ENCODE measurements at places on chromosomes 12 and 14.

GRCh38 chr12:56520048-56520447 is 1.6 kb upstream of the RBMS2 start:
- DNase-seq = no peak

- no peak for DNase-seq
Observed at GRCh38 chr14:79693935-79694334, 517.4 kb downstream of the DIO2 start.

DNA sequence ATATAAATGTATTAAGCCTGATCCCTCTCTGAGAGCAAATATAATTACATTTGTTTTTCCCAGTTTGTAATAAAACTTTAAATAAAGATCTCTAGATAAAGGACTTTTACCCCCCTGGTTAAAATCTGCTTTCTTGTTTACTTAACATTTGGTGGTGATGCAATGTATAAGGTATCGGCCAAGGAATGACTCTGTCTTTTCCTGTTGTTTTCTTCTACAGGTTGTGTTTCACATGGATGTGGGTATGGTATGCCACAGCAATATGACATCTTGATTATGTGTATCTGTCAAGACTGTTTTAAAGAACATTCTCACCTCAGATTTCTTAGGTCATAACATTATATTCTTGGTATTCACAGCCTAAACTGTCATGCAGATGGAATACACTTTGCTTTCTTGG is 210.6 kb upstream of the NOVA1 start:
- DNase-seq = no peak

DNA sequence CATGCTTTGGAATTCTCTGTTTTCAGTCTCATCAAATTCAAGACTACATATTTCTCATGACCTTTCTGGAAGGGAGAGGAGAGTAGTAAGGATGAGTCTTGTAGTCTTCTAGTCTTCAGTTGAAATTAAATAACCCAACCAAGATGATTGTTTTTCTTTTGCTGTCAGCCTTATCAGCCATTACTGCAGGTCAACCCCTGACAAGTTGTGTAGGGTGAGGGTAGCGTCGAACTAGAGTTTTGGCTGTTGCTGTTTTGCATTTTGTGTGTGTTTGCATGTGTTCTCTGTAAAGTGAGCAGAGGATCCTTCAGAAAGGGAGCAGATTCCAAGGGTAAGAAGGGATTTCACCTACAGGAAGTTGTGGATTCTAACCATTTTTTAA is 28.4 kb downstream of the DIP2B start:
- no peak for DNase-seq

GRCh38 chr12:38771871-38772270 is 133.5 kb downstream of the CPNE8 start:
- DNase-seq = no peak

Data from ovary (tissue), 10 donors.